B cell (primary cell): ENCODE measurements at places on chromosomes 5 and 9.
A peak's percentile ranks its signal among the peaks of the same experiment; 100 is the strongest.

DNA sequence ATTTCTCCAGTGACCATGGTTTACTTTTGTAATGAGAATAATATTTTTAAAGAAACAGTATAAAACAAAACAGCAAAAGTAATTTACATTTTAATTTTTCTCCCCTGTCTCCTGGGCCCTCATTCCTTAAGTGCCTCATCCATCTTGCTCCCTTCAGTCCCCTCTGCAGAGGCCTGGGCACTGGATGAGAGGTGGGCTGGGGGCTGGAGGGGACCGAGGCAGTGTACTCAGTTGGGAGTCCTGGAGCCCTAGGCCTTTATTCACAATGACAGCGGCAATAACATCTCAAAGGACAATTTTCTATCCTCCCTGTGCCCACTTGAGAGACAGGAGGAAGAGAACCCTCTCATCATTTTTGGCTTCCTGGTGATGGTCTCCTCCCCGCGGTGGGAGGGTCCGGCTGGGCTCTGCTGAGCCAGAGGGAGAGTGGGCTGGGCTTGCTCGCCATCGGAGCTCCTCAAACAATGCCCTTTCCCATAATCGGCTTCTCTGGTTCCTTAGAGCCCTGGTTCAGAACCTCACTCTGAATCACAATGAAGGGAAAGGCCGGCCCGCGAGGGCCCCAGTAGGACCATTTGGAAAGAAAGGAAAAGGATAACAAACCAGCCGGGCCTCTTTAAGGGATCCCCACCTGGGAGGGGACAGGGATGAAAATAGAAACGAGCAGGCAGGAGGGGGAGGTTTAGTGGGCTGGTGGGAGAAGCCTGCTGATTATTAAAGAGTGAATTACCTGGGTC, 9.7 kb upstream of the SMIM32 start:
- no peak for DNase-seq

- no peak for DNase-seq
These were observed 43.1 kb upstream of the SELENOP start for GRCh38 chr5:42854795-42855194.

GRCh38 chr9:99114846-99115500, 10.1 kb downstream of the TGFBR1 start:
- DNase-seq, result no peak

DNA sequence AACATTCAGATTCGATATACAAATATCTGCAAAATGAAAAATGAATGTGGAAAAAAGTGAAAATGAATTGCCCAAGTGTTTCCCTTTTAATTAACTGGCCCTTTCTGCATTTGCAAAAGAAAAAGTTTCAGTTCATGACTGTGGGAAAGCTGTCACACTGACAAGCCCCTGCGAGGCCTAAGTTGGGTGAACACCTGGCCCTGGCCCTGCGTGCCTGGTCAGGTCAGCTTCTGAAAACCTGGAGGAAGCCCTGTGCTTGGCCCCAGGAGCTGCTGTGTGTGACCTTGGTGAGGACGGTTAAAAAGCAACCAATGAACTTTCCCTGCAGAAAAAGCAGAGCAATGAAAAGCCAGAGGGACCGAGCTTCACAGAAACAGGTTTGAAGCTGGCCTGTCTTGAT, 41.0 kb upstream of the SHC3 start:
- no peak for DNase-seq

DNA sequence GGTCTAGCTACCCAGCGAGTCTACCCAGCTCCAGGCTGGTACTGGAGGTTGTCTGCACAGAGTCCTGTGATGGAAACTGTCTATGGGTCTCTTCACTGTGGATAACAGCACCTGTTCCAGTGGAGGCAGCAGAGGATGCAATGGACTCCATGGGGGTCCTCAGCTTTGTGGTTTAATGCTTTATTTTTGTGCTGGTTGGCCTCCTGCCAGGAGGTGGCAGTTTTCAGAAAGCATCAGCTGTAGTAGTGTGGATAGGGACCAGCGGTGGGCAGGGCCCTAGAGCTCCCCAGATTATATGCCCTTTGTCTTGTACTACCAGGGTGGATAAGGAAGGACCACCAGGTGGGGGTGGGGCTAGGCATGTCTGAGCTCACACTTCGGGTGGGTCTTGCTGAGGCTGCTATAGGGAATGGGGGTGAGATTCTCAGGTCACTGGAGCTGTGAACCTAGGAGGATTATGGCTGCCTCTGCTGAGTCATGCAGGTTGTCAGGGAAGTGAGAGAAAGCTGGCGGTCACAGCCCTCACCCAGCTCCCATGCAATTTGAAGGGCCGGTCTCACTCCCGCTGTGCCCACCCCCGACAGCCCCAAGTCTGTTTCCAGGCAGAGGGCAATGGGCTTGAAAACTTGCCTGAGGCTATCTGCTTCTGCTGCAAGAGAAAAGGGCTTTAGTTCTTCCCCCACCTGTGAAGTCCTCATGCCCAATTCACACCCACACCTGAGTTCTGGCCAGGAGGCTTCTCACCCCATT, 397.1 kb downstream of the TLE1 start:
- DNase-seq, result no peak

DNA sequence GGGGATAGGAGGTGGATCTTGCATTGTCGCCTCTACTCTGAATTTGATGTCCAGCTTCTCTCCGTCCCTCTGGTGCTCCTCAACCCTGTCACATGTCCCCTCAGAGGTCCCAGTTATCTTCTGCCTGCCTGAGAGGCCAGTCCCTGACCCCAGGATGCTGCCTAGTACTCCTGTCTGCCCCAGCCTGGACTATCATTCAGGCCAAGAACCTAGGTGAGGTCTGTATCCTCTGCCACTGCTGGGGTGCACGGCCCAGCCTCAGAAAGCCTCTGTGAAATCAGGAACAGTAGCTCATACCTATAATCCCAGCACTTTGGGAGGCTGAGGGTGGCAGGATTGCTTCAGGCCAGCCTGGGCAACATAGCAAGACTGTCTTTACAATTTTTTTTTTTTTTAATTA, 8.6 kb downstream of the SPINK4 start:
- no peak for DNase-seq

DNA sequence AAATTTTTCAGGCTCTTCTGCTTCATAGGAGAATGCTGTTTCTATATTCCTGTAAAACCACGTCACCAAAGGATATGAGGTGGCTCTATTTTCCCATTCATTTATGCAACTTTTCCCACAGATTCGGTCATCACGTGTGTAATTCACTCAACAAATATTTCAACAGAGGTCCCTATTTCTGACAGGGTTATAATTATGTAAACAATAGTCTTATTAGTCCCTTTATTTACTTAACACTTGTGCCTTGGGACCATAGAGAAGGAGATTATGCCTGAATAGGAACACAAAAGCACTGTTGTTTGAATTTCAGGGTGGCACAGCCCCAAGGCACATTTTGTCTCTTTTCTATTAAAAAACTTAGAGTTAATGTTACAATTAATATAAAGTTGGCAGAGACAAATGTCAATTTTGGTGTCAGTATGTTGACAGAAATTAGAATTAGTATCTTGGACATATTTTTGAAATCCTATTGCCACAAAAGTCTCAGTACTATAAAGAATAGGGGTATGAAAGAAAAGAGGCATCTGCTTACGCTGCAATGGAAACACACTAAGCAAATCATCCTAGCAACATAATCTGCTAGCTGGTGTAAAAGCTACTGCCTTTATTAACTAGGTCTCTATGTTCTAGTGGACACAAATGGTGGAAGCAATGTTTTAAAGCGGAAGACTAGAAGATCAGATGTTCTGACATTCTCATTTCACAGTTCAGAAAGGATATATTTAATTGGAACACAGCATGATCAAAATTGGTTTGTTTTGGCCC, 229.1 kb upstream of the TBCA start:
- no peak for DNase-seq

GRCh38 chr9:121620777-121621449, 30.5 kb upstream of the DAB2IP start:
- DNase-seq, result no peak

DNA sequence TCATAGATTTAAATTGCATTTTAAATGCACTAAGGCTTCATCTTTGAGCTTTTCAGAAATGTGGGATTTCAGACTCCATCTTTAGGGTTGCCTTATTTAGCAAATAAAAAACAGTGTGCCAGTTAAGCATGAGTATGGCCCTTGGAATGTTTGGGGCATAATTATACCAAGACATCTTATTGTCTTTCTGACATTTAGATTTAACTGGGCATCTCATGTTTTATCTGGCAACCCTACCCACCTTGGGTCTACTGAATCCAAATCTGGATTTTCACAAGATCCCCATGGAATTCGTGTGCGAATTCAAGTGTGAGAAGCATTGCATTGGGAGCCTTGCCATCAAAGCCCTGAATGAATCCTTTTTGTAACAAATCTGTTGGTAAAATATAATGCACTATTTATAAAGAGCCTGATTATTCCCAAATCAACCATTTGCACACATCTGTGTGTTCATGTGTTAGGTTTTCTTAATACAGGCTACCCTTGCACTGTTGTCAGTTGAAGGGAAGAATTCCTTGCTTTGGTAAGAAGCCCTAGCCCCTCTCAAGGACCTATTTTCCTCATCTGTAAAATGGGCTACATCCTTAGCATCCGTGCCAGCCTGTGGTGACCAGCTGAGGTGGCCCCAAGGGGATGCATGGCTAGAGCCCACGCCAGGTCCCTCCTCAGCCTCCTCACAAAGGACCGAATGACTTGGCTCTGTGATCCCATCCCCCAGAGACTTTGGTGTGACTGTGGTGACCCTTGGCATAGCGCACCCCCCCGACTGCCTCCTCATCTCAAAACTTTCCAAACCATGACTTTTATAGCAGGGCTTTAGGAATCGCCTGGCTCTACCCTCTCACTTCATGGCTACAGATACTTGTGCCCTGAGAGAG, 8.1 kb downstream of the GSN start:
- no peak for DNase-seq

- DNase-seq, result no peak
These were observed 16.2 kb downstream of the PBX3 start for GRCh38 chr9:125763394-125763801.

DNA sequence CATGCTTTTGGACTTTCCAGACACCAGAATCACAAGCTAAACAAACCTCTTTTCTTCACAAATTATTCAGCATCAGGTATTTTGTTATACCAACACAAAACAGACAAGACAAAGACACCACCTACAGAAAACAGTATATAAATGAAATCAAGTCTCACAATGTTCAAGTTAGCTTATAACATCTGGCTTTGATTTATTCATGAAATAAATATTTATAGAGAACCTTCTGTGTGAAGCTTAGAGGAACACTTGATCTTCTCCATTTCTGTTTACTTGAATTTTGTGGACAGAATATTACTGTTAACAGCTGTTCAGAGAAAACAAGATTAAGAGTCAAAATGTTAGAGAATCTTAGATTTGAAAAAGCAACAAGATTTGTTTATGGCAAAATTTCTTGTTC, 137.4 kb upstream of the PRR16 start:
- no peak for DNase-seq

DNA sequence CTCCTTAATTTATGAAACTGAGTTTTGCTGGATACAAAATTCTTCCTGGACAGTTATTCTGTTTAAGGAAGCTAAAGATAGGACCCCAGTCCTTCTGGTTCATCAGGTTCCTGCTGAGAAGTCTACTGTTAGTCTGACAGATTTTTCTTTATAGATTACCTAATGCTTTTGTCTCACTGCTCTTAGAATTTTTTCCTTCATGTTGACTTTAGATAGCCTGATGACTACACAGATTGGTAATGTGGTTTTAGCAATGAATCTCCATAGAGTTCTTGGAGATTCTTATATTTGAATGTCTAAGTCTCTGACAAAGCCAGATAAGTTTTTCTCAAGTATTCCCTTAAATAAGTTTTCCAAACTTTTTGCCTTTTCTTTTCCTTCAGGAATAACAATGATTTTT, 419.7 kb downstream of the CDH10 start:
- no peak for DNase-seq

DNA sequence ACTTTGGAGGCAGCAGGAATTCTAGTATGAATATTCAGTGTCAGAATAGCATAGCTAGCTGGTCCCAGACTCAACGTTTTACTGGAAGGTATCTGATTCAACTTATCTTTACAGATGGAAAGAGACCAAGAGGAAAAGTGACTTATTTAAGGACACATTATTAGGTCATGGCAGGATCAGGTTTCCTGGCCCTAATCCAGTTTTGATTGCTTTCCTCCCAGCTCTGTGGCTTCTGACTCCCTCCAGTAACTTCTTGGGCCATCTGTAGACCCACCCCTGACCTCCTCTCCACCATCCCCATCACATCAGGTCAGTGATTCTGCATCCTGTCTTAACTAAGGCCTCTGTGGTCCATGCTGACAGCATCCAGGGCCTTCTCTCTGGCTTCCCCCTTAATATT, 38.4 kb downstream of the SH3TC2 start:
- no peak for DNase-seq

GRCh38 chr9:123834889-123835562, 94.9 kb downstream of the DENND1A start:
- DNase-seq, result peak; percentile 49

- DNase-seq, result peak; percentile 37
These were observed 39.7 kb upstream of the ANKDD1B start for GRCh38 chr5:75571547-75571946.

DNA sequence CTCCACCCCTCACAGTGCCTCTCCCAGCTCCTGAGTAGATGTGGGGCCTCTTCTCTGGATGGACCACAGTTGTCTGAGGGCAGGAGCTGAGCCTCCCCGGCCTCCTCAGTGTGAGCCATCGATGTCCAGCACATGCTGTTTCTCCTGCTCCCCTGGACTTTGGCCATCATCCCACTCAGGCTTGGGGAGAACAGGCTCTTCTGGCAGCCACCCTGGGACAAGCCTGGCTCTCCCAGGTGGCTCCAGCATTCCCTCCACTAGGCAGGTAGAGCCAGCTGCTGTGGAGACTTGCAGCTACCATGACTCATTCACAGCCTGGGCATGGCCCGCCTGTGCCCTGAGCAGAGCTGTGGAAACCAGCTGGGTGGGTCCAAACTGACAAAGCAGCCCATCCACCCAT, 77.0 kb downstream of the CSNK1A1 start:
- DNase-seq, result no peak

GRCh38 chr5:95872346-95873268, 50.1 kb upstream of the GLRX start:
- no peak for DNase-seq

- DNase-seq, result no peak
These were observed 98.0 kb downstream of the OR2K2 start for GRCh38 chr9:111231801-111232580.

- peak; percentile 38 for DNase-seq
These were observed 43.0 kb downstream of the CYFIP2 start for GRCh38 chr5:157308836-157309465.

DNA sequence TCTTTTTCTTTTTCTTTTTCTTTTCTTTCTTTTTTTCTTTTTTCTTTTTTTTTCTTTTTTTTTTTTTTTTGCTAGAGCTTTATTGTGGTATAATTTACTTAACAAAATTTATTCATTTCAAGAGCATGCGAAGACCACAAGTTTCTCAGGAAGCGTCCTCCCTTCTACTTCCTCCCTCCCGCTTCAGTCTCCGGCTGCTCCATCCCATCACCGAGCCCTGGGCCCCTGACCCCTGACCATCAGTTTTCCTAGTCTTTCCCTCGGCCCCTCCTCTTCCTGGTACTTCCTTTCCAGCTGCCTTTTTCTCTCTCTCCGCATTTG, 34.7 kb downstream of the C9orf152 start:
- DNase-seq, result no peak

GRCh38 chr5:164059471-164059870, 554.1 kb downstream of the MAT2B start:
- no peak for DNase-seq

- peak; percentile 65 for DNase-seq
These were observed 43.6 kb upstream of the RAD23B start for GRCh38 chr9:107239474-107239873.
